ENCODE measurements at places on chromosomes 16 and 17.

DNA sequence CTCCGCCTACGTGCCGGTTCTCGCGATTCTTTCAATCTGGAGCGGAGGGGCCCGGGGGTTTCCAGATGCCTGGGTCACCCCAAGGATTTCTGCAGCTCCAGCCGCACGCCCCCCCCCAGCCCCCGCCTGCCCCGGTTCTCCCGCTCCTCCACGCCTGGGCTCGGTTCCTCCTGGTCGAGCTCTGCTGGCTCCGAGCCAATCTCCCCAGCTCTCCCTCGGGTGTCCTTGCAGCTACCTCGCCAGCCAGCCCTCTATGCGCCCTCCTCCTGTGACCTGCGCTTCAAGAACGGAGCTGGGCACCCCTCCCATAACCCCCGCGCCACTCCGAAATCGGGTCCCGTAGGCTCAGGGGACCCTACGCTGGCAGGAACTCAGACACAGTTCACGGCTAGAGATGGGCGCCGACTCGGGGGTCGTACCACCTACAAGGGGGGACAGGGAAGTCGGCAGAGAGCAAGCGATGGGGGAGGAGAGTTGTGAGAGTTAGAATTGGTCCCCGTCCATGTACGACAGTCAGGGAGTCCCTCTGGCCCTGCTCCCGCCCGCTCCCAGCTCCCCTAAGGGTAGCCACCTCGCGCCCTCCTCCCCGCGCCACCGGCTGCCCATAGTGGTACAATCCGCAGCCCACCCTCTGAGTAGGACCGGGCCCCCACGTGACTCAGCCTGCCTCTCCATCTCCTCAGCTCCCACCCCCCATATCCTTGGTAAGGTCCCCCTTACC, 961 bp downstream of the FGF11 start:
- DNase-seq: peak; percentile 77

GRCh38 chr17:4324463-4324862, 42.0 kb downstream of the UBE2G1 start:
- no peak for DNase-seq

DNA sequence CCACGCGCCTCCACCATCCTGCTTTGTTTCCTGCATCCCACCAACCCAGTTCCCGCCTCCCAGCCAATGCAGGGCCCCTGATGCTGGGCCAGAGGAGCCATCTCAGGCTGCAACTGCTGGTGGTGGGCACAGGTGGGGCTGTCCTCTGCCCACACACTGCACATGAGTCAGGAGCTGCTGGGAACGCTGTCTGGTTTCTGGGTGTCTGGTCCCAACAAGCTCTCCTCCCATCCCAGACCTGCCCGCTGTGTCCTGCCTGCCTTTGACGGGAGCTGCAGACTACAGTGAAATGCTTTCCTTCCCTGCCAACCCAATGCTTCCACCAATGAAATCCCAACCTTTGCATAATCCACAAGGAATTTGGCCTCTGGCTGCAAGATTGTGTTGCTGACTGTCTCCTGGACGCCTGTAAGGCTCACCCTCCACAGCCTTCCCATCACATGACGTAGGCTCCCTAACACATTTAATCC, 98.9 kb downstream of the N4BP1 start:
- DNase-seq: no peak

DNA sequence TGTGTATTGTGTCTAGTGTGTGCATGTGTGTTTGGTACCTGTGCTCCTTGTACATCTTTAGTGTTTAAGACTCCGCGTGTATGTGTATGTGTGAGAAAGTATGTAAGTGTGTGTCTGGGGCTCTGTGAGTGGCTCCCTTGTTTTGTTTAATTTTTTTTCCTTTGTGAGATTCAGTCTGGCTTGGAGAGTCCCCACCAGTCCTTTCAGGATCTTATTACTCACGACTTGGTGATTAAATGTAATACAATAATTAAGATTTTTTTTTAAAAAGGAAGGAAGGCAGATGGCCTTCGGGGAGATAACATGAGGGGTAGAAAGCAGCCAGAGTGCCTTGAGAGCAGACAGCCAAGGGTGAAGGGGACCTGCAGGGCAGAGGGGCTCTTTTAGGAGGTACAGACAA, 33.9 kb downstream of the FZD2 start:
- DNase-seq: no peak

GRCh38 chr16:1170076-1170418, 17.1 kb downstream of the CACNA1H start:
- no peak for DNase-seq

GRCh38 chr16:67173808-67174705, 3.7 kb downstream of the NOL3 start:
- DNase-seq: peak; percentile 91

- DNase-seq: no peak
Observed at GRCh38 chr17:49580055-49580721, 4.5 kb downstream of the NXPH3 start.

DNA sequence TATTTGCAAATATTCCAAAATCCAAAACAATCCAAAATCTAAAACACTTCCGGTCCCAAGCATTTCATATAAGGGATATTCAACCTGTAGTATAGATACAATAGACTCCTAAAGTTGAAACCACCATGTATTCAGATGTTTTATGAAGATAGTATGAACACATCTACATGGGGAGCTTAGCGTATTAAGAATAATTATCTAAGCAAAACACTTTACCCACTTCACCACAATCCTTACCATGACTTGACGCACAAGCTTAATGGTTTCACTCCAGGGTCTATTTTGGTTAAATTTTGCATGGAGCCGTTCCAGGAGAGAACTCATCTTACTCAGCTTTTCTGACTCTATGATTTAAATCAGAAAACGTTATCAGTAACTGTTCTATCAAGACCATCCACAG, 3.5 kb downstream of the MED1 start:
- DNase-seq: no peak

DNA sequence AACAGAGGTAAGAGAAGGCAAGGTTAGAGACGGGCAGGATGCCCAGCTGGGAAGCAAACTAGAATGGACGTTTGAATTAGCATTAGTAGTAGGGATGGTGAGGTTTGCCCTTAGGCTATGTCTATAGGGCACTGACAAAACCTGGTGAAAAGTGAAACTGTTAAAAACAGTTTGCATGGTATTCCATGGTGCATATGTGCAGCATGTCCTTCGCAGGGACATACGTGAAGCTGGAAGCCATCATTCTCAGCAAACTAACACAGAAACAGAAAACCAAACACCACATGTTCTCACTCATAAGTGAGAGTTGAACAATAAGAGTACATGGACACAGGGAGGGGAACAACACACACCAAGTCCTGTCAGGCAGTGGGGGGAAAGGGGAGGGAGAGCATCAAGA, 25.8 kb downstream of the NACA2 start:
- DNase-seq: no peak

DNA sequence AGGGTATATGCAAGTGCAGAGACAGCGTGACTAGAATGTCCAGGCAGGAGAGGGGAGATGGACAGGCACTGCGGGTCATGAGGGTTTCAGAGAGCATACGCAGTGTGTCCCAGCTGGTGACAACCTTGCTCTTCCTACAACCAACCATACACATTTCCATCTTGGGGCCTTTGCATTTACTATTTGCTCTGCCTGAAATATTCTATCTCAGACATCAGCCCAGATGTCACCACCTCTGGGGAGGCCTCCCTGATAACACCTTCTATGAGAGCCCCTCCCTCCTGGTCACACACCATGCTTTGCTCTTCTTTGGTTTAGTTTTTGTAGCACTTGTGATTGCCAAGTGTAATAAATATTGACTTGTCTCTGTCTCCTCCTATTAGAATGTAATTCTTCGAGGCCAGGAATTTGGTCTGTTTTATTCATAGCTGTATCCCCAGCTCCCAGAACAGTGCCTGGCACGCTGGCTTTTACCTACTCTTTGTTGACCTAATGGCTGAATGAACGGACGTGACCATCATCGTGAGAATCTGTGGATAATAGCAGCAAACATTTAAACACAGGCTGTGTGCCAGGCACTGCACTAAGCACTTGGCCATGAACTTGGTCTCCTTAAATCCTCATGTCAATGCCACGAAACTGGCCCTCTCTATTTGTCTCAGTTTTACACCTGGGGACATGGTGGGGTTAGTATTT, 51.9 kb downstream of the PLCG2 start:
- DNase-seq: no peak

DNA sequence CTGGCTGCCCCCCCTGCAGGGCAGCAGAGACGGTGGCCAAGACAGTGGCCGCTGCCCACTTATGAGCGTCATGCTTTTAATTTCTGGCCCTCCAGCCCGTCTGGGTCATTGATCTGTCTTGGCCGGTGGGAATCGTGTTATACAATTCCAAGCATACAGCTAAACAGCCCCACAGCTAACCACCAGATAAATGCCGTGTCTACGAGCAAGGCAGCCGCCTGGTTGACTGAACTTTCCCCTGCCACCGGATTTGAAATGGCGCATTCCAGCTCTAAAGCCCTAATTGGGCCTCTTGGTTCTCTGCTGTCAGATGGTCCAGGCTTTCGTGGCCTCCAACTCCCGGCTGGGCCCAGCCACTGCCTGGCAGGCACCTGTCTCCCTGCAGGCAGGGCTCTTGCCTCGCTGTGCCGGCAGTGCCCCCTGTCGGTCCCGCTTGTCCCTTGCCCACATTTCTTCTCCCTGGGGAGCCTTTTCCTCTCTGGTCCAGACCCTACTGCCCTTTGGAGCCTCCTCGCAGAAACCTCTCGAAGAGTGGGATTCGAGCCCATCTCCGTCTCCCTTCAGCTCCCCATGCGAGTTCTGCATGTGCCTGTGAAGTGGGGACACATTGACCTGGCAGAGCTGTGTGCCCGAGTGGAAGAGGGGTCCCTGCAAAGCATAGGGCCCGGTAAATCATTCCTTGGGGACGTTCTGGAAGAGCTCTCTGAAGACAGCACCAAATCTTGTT, 1.8 kb upstream of the RBFOX3 start:
- DNase-seq: no peak

GRCh38 chr17:44354582-44355561, 8.8 kb downstream of the FAM171A2 start:
- DNase-seq: peak; percentile 74

DNA sequence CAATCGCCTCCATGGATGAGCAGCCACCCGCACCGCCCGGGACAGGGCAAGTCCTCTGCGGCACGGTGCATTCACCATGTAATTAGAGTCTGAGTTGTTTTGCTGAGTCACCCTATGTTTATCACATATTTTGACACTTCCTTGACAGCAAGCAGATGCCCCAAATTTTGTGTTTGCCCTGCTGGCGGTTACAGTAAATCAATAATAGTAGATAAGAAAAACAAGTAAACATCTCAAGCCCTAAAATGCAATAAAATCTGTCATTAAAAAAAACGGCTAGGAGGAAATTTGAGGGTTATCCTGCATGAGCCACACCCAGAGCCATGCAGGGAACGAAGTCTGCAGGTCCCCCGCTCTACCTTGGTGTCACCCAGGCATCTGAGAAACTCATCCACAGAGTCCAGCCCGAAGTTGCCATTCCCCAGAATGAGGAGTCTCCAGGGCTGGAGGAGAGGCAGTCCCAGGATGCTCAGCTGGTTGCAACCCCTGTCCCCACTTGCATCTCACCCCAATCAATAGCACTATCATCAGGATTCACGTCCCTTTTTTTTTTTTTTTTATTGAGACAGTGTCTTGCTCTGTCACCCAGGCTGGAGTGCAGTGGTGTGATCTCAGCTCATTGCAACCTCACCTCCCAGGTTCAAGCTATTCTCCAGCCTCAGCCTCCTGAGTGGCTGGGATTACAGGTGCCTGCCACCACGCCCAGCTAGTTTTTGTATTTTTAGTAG, 16.5 kb upstream of the ST6GALNAC1 start:
- DNase-seq: no peak

GRCh38 chr17:29474297-29474696, 84.1 kb downstream of the TAOK1 start:
- DNase-seq: no peak

DNA sequence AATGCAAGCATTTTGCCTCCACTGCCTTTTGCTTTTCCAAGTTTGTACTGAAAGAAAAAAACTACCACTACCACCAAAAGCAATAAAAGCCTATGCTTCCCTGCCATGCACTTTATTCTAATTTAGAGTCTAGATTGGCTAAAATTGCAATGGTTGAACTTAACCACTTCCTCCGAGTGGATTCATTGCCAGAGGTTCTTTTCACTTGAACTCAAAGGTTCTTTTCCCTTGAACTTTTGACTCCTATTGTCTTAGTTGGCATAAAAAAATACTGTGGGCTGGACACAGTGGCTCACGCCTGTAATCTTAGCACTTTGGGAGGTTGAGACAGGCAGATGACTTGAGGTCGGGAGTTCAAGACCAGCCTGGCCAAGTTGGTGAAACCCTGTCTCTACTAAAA, 319.8 kb upstream of the GOT2 start:
- DNase-seq: no peak

DNA sequence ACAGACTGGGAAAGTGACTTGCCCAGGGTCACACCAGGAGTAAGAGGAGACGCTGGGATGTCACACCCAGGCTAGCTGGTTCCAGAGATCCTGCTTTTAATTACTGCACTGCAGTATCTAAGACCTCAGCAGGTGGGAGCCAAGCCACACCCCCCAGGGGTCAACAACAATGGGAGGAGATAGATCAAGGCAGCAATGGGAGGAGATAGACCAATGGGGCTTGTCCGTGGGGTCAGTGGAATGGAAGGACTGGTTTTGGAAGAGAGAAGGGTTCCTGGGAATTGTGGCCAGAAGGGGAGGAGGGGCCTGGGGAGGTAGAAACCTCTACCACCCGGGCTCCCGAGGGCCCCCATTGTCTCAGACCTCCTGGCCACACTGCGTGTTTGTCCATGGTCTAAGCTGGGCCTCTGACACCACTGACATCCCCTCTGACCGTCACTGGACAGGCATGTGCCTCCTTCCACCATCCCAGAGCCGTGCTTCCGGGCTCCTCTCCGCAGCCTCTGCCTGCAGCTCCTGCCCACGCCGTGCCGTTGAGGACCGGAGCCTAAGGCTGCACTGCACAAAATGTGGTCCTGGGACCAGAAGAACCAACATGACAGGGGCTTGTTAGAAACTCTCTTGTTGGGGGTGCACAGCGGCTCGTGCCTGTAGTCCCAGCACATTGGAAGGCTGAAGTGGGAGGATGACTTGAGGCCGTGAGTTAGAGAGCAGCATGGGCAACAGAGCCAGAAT, 69.8 kb upstream of the RPH3AL start:
- DNase-seq: no peak

DNA sequence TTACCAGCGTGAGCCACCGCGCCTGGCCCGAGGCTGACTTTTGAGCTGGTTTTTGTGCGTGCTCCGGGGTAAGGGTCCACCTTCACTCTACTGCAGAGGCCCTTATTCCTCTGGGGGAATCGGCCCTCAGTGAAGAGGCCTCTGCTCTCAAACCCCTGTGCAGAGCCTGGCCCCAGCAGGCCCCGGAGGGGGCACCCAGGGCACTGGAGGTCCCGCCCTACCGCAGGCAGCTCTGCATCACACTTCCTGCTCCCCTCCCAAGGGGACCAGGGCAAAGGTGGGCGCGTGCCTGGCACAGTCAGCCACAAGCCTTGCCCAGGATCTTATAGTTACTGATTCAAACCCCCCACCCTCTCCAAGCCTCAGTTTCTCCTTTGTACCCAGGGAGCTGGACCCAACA, 3.6 kb upstream of the UBE2I start:
- no peak for DNase-seq

GRCh38 chr16:12661656-12662172, 142.0 kb downstream of the CPPED1 start:
- DNase-seq: peak; percentile 47

GRCh38 chr16:57797216-57797525, 5.1 kb downstream of the KIFC3 start:
- no peak for DNase-seq

Data from testis (tissue), 5 donors.